ENCODE measurements at places on chromosomes 16 and 17.

- DNase-seq = no peak
Measured at GRCh38 chr17:29726715-29727252, 104.1 kb upstream of the CORO6 start.

- DNase-seq = no peak
Measured at GRCh38 chr17:15498107-15498506, 30.7 kb upstream of the CDRT4 start.

DNA sequence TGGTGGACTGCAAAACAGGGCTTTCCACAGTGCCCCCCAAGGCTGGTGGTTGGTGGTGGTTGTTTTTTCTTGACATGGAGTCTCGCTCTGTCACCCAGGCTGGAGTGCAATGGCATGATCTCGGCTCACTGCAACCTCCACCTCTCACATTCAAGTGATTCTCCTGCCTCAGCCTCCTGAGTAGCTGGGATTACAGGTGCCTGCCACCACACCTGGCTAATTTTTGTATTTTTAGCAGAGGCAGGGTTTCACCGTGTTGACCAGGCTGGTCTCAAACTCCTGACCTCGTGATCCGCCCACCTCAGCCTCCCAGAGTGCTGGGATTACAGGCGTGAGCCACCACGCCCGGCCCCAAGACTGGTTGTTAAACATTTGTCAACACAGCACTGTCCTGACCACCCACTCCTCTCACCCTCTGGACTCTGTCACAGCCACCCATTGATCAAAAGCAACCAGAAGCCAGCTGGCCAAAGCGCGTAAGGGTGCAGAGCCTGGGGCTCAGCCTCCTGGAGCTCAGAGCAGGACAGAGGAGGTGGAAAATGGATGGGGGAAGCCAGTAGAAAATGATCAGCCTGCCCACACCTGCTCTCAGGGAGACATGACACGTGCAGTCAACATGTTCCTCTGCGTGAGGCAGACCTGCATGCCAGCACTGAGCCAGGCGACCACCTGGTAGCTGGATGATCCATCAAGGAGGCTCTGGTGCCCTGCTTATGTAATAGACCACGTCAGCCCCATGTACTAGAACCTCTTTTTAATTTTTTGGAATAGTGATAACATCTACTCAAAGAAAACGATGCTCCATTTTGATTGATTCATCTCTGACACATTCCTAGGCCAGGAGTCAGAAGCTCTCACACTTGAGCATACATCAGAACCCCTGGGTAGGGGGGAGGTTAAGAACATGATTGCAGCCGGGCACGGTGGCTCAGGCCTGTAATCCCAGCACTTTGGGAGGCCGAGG is 14.8 kb upstream of the OSGIN1 start:
- no peak for DNase-seq

- no peak for DNase-seq
Measured at GRCh38 chr17:1800240-1800639, 29.5 kb downstream of the SMYD4 start.

GRCh38 chr17:1087381-1088241 is 90.7 kb downstream of the TIMM22 start:
- peak; percentile 78 for DNase-seq

DNA sequence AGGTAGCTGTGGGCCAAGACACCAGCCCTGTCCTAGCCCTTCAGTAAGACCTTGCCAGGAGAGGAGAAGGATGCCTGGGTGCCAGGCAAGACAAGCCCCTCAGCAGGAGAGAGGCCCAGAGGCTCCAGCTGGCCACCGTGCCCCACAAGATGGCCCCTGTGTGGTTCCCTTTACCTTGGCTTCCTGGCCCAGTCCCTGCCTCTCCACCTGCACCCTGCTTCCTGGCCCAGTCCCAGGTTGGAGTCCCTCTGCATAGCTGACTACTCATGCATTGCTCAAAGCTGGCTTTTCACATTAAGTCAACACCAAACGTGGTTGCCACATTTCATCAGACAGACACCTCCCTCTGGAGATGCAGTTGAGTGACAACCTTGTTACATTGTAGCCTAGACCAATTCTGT is 4.0 kb downstream of the SYNGR3 start:
- no peak for DNase-seq

DNA sequence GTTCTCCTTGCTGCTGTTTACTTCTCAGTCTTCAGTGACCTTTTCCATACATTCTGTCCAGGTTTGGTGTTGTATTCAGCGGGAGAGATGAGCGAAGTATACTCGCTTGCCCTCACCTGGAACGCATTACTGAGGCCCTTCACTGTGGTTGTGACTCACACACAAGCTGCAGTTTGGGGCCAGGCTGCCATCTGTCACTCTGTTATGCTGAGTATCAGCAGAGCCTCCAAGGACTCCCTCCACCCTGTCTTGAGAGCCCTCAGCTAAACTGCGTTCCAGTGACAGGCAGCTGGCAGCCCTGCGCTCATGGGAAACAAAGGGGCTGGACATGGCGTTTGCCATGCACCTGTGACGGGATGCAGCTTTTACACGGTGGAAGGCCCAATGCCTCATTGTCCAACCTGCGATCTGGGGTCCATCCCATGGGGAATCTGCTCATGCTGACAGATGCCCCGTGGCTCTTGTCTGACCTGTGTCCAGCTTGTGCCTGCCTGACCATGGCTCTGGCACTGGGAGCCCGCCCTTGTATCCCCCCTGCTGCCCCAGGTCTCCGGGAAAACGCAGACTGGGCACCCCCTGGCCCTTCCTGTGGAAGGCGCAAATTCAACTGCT is 6.5 kb upstream of the ZNF778 start:
- no peak for DNase-seq

DNA sequence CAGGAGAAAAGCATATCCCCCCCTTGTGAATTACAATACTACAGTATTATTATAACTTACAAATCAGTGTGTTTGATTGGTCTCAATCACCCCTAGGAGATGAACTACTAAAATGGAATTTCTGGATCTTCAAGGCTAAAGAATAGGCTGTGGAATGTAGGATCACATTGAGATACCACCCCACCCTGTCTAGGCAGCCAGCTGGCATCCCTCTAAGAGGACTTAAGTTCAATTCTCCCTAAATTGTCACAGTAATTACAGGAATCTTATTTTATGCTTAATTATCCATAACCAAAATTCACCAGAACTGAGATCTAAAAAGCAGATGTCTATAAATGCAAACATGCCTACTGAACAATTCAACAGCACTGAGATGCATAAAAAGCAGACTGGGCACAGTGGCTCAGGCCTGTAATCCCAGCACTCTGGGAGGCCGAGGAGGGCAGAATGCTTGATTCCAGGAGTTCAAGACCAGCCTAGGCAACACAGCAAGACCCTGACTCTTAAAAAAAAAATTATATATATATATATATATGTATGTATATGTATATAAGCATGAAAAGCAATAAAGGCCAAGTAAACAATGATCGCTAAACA is 12.0 kb downstream of the AP1G1 start:
- no peak for DNase-seq

DNA sequence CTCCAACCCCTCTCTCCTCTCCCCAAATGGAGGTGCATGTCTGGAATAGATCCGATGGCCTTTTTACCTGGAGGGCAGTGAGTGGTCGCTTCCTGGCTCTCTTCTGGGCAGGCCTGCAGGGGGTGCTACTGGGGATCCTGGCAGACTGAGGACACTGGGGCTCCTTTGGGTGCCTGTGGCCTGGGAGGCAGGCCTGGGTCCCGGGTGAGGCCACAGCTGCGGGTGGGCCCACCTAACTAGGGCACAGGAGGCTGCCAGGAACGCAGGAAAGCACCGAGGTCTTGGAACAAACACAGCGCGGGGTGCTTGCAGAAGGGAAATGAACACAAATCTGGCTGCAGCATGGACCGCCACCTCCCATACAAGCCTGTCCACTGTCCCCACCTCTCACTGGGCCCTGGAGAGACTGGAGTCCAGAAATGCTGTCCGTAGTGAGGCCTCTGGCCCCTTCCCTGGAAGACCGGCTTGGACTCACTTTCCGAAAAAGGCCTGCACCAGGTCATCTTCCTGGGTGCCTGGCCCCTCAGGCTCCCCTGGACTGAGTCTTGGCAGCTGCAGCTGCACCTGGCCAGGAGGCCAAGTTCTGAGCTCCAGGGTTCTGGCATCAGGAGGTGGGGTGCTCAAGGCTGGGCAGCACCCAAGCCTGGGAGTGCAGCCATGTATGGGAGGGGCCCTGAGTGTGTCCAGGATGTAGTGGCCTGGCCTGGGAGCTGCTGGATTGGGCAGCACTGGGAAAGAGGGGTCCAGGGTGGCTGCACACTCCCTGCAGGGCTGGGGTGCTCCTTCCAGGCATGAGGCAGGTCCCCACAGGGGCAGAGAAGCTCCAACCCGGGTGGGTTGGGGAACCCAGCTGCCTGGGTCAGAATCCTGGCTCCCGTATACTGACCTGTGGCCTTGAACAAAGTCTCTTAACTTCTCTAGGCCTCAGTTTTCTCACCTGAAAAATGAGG is 195.1 kb downstream of the IRF8 start:
- no peak for DNase-seq

- DNase-seq = peak; percentile 8
Measured at GRCh38 chr16:56608043-56608875, at the start of gene MT2A. Gene MT2A (plus strand): TSS chr16:56608584. CDS start chr16:56608656, 72 bp downstream.

DNA sequence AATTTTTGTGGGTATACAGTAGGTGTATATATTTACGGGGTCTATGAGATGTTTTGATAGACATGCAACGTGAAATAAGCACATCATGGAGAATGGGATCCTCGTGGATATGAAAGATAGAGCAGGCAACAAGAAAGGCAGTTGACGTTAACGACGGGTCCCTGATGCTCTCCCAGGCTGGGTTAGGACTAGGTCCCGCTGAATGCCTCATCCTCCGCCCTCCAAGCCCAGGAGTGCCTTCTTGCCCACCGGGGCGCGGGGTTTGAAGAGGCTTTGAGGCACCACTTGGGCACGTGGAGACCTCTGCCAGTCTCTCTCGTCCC is 9.5 kb upstream of the ZFP90 start:
- DNase-seq = no peak

DNA sequence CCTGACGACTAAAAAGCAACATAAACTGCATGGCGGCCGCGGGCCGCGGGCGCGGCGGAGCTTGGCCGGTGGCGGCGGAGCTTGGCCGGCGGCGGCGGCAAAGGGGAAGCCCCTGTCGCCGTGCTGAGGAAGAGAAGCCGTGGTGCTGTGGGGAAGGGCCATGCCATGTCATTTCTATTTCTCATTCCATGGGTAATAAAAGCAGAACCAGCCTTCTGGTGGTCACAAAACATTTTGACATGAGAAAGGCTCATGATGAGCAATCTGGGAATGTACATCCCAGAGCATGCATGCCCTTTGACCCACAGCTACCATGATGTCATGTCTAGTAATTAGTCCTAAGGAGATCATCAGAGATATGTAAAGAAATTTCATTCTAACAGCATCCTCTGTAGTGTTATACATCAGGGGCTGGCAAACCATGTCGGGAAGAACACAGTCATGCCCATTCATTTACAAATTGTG is 23.9 kb upstream of the HEATR6 start:
- DNase-seq = no peak

DNA sequence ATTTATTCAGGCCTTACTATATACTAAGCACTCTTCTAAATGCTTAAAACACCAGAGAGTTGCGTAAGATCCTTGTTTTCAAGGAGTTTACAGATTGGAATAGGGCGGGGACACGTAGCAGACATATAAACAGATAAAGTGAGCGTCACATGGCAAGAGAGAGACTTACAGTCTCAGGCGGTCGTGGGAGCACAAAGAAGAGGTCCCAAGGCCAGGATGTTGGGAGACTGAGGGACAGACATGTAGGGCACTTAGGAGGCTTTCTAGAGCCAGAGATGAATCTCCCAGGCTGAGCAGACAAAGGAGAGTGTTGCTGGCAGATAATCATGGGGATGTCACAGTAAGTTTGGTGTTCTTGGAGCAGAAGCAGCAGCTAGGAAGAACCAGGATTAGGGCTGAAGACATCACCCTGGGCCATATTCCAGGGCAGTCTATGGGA is 119.1 kb upstream of the ANKFN1 start:
- no peak for DNase-seq

DNA sequence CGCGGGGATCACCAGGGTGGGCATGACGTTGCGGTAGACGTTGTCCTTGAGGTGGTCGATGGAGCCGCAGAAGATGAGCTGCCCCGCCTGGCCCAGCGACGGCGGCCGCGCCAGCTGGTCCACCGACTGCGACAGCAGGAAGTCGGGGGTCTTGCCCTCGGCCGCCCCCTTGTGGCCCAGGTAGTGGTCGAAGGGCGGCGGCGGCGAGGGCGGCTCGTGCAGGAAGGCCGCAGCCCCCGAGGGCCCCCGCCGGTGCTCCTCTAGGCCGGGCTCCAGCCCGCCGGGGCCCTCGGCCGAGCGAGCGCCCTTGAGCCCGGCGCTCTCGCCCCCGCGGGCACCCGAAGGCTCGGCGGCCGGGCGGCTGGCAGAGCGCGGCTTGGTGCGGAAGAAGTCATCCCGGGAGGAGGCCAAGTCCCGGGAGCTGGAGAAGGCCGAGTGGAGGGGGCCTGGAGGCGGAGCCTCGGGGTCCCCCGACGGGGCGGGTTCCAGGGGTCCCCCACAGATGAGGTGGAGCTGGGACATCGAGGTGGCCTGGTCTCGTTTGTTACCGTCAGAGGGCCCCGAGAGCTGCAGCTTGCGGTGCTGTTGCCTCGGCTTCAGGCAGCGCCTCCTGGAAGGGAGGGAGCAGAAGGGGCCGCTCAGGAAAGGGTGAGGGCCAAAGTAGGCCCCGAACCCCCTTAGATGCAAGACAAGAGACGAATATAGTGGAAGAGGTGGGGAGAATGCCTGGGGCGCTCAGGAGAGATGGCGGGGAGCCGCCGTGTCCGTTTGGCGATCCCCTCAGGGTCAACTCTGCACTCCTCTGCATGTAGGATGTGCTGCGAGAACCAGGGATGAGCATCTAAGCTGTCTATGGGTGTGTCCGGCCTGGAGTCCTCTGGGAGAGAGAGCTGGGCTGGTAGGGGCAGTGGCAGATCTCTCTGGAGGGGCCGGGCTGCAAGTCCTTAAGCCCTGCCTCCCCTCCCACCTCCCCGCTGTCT is 8.8 kb downstream of the FAM171A2 start:
- no peak for DNase-seq

DNA sequence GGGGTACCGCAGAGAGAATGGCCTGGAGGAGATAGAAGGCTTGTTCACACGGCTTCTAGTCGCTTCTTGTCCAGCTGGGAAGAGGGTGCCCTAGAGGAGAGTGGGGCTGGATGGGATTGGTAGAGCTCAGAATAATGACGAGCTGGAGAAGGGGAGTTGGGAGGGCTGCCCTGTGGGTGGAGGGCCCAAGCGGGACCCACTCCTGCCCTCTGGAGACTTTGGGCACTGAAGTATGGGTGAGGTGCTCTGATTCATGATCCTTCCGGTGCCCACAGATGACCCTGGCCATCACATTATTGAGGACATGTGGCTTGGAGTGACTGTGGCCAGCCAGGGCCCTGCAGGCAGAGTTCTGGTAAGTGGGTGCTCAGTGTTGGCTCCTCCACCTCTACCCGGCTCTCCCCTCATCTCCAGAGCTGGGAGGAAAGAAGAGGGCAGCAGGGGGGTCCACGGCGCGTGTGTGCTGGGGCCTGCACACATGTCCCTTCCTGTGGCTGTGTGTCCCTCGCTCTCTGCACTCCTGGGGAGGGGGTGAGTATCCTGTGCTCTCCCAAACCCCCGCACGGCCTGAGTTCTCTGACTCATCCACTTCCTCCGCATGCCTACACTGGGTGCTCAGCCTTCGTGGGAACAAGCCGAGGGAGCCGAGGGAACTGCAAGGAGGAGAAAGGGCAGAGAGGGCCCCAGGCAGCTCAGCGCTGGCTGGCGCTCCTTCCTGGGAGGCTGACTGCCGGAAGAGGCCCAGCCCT is 8.5 kb downstream of the ITGA3 start:
- DNase-seq = no peak

Measured in NCI-H1092 (cell line).